ENCODE measurements at places on chromosomes 2 and 18.

- DNase-seq, result no peak
These were observed 257.3 kb upstream of the CXCR4 start for GRCh38 chr2:136375017-136375901.

- DNase-seq, result no peak
These were observed 171.9 kb downstream of the STK39 start for GRCh38 chr2:168075446-168075845.

GRCh38 chr2:53508667-53509066 is 258.9 kb upstream of the CHAC2 start:
- DNase-seq, result no peak

DNA sequence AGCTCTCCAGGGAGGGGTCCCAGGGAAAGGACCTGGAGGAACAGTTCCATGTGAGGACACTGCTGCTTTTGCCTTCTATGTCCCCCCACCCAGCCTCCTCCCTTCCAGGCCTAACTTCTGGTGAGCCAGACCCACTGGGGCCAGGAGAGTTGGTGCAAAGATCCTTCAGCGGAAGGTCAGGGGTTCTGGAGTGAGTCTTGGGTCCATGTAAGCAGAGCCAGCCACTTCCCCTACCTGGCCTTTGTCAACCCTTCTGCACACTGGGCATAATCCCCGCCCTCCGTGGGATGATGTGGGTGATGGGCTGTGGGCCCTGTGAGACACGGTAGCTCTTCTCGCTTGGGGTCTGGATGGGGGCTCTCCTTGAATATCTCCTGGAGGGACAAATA is 76.9 kb downstream of the RHOB start:
- no peak for DNase-seq

DNA sequence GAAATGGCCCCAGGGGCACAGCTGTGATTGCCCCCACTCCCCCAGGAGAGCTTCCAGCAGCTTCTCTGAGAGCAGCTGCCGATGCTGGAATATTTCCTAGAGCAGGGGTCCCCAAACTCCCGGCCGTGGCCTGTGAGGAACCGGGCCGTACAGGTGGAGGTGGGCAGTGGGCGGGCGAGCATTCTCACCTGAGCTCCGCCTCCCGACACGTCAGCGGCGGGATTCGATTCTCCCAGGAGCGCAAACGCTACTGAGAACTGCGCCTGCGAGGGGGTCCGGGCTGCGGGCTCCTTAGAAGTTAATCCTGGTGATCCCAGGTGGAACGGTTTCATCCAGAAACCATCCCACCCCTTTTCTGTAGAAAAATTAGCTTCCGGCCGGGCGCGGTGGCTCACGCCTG is 69.1 kb upstream of the PXDN start:
- no peak for DNase-seq

DNA sequence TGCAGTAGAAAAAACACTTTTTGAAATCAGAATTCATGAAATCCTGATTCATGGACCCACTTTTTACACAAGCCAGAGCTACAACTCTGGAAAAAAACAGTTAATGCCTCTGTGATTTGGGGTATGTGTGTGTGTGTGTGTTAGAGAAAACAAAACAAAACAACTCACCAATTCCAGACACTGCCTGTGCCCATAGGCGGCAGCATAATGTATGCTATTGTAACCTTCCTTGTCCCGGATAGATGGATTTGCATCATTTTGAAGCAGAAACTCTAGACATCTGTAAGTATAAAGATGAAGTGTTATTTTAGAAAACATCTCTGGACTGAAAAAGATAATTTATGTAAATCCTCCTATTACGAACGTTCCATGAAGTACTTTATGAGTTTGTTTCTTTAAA is 152.0 kb upstream of the PGAP1 start:
- no peak for DNase-seq

DNA sequence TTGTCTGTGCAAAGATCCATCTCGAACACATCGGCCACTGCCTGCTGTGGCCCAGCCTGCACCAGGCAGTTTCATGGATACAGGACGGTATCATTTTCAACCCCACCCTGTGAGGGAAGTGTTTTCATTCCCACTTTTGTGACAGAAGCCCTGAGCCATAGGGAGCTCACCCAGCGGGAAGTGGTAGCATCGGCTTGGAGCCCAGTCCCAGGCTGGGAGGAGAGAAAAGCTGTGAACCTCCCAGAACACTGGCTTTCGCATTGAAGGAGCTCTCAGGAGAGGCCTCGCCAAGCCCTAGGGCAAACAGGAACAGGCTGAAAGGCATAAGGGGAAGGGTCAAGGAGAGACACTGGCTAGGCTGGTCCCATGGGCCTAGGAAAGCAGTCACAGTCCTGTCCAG is 166.1 kb downstream of the TFCP2L1 start:
- no peak for DNase-seq

DNA sequence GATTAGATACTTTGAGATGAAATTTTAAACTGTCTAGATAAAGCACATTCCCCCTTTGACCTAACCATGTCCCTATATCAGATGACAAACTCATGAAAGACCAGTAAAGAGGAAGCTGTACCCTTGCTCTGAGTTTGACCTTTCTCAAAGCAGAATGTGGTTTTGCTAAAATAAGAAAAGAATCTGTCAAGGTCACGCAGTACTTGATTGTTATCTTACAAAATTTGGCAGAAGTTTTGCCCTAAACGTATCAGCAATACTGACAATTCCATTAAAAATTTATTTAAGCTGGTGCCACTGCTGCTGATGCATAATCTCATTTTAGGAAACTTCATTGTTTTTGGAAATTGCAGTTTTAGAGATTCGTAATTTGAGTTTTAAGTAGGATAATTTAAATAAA is 31.2 kb upstream of the GALM start:
- no peak for DNase-seq

GRCh38 chr2:39301352-39301751 is 57.6 kb upstream of the CDKL4 start:
- no peak for DNase-seq

DNA sequence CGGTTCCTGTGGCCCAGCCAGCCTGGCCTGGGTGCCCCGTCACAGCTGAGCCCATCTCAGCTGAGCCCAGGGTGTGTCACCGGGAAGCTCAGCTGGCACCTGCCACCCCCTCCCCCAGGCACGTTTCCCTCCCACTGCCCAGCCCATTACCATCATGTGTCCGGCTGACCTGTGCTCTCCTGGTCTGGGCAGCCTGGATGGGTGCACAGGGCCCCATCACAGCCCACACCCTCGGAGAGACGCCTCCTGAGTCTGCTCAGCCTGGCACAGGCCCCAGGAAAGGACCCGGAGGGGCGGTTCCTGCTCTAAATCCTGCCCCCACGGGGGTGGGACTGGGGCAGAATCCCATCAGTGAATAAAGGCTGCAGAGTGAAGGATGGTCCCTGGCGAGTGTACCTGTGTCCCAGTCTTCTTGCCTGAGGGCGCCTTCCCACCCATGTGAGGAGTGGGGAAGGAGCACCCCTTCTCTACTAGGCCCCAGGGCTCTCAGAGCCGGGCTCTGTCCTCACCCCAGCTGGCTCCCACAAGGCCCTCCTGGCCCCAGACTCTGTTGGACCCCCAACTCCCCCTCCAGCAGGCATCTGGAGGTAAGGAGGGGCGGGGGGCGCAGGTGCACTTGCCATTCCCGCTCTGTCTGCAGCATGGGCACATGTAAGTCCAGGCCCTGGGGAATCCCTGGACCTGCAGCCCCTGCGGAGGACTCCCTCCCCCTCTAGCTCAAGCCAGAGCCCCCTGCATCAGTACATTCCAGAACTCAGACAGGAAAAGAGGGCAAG is 21.2 kb downstream of the GPC1 start:
- no peak for DNase-seq
